ENCODE measurements at places on chromosomes 11 and 22.

- no peak for DNase-seq
These were observed 439.8 kb downstream of the TBC1D22A start for GRCh38 chr22:47201996-47202818.

DNA sequence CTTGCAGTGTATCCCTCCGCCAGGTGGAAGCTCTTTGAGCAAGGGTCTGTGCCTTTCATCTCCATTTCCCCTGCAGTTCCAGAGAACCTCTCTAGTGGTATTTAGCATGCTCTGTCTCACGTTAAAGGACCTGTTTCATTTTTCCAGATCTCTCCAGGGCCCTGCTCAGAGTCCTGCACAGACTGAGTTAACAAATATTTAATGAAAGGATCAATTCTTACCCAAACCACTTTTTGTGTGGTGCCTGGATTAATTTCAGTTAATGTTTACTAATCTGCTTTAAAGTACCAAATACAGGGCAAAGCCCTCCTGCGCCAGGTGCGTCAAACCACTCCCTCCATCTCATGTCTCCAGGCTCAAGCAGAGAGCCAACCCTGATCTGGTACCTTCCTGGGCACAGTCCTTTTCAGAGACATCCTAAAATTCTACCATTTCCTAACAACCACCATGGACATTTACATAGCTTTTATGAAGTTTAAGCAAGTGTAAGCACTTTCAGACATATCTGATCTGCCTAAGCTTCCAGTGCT lies 18.7 kb upstream of the ACER3 start:
- no peak for DNase-seq

- DNase-seq = peak; percentile 52
These were observed 6.4 kb downstream of the LTBP3 start for GRCh38 chr11:65551572-65552387.

- no peak for DNase-seq
These were observed 1.2 kb downstream of the VSTM5 start for GRCh38 chr11:93849201-93849600.

- peak; percentile 61 for DNase-seq
These were observed 39.4 kb downstream of the SIK3 start for GRCh38 chr11:117058761-117059261.

- peak; percentile 61 for DNase-seq
These were observed 1.2 kb downstream of the UBE2L6 start for GRCh38 chr11:57566005-57566904.

- no peak for DNase-seq
These were observed 21.0 kb upstream of the HSPA8 start for GRCh38 chr11:123082977-123083376.

- peak; percentile 52 for DNase-seq
These were observed 46.9 kb upstream of the PICALM start for GRCh38 chr11:86115542-86116385.

DNA sequence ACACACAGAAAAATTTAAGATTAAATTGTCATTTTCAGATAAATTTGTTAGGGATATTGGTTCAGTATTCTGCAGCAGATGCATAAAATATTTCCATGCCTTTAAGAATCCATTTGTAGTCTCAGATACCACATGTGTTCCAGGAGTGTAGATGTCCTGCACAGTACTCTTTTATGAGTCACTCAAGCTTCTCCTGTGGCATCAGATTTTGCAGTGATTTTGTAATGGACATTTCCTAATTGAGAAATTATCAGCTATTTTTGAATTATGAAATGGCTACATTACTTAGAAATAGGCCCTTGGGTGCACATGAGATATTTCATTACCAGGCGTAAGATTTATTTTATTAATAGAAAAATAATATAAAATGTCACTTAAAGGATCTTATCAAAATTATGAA lies 18.9 kb downstream of the MMP3 start:
- DNase-seq = no peak

DNA sequence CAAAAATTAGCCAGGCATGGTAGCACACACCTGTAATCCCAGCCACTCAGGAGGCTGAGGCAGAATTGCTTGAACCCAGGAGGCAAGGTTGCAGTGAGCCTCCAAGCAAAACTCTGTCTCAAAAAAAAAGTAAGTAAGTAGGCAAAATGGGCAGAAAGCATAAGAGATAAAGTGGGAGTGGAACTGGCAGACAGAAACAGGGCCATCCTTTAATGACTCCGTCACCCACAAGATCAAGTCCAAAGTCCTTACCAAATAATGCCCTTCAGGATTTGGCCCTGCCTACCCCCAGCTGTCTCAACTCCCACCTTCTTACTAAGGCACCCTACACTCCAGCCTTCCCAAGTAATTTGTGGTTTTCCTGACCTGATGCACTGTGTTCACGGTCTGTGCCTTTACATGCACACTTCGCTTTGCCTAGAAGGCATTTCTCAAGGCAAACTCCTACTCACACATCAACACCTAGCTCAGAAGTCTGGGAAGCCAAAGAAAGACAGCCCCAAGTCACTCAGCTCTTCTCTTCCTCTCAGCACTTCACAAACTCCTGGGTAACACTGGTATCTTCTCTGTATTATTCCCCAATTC lies 6.1 kb downstream of the MAPK1 start:
- no peak for DNase-seq

GRCh38 chr22:21823740-21824444 lies 43.6 kb downstream of the MAPK1 start:
- peak; percentile 45 for DNase-seq

DNA sequence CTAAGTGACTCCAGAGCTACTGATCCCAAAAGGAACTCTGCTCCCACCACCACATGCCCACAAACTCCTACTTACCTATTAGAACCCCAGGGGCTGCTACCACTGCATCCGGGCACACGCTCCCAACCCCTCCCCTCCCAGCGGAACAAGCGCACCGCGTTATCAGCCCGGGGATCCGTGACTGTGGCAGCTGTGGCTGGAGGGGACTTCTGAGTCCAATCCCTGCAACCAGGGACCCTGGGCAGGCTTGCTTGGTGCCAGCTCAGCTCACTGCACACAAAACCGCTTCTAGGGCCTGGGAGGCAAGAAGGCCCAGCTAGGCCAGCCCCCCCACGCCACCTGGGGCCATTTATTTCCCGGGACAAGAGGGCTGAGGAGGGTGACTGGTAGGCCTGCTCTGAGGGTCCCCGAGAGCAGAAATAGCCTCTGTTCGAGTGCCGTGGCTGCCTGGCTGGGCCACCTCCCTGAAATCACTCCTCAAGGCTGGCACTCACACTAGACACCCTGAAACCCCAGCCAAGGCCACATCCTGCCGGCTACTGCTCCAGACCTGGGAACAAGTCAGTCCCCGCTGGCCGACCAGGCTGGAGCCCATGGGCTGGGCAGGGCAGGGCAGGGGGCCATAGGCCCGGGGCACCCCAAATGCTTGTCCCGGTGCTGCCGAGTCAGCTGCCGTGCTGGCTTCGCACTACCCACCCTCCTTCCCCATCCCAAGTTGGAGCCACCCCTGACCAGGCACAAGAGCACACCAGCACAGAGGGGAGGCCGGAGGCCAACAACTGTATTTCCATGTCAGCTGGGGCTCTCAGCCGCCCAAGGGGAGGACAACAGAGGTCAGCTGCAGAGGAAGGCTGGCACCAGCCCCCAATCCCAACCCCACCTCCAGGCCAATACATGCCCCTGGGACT lies 1.9 kb upstream of the IFITM10 start:
- no peak for DNase-seq

DNA sequence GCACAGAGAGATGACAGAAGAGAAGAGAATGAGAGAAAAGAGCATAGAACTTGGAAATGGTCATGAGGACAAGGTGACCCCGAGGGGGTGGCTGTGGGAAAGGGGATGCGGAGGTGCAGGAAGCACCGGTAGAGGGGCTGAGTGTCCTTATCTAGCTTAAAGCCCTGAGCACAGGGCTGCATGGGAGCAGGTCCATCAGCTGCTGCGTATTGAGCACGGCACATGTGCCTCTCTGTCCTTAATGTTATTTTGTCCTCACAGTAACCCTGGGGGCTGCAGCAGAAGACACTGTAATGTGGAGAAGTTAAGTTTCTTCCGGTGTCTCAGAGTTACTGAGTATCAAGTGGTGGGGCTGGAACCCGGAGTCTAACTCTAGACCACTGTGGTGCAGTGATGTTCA lies 94.4 kb upstream of the OR4B1 start:
- no peak for DNase-seq

DNA sequence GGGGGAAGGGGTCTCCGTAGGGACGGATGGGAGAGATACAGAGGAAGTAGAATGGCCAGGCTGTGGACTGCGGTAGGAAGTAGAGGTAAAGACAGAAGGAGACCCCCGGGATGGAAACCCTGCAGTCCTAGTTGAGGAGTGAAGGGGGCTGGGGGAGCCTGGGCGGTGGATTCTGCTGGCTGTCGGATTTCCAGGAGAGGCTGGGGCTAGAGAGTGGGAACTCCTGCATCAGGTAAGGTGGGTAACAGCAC lies 727 bp upstream of the SCARF2 start:
- DNase-seq = no peak

DNA sequence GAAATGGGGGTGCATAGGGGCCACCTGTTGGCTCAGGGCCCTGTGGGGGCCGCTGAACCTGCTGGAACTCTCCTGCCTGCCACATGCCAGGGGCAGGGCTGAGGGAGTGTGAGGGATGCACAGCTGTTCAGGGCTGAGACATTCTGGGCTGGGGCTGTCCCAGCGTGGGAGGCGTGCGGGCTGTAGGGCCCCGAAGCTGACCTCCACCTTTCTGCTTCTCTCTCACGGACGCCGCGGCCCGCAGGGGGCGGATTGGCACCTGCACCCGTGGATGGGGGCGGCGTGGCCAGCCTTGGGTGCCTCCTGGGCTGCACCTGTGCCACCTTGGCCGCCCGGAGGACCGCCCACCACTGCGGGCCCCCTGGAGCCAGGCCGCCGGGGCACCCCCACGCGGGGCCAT lies 4.1 kb downstream of the CCDC188 start:
- no peak for DNase-seq

DNA sequence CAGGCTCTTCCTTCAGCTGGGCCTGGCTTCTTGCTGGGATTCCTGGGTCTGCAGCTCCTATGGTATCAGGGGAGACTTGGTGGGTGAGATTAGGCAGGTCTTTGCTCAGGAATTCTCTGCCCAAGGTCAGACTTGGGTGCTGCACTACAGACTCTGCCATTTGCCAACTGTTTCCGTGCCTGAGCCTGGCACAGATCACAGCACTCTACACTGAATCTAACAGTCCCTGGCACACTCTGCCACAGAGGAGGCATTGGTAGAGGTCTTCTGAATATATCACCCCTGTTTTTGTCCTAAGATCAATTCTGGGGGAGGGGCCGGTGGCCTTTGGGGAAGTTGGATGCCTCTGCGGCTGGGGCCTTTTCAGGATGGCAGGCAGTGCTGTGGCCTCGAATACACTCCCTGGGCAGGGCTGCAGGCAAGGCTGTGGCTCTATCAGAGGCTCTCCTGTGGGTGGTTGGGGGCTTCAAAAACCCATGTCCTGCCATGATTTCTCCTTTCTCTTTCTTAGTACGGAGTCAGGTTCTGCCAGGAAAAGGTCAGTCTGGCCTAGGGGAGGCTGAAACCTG lies 115.0 kb upstream of the NARS2 start:
- DNase-seq = no peak

- DNase-seq = no peak
These were observed 2.7 kb upstream of the NFAM1 start for GRCh38 chr22:42434748-42435425.

DNA sequence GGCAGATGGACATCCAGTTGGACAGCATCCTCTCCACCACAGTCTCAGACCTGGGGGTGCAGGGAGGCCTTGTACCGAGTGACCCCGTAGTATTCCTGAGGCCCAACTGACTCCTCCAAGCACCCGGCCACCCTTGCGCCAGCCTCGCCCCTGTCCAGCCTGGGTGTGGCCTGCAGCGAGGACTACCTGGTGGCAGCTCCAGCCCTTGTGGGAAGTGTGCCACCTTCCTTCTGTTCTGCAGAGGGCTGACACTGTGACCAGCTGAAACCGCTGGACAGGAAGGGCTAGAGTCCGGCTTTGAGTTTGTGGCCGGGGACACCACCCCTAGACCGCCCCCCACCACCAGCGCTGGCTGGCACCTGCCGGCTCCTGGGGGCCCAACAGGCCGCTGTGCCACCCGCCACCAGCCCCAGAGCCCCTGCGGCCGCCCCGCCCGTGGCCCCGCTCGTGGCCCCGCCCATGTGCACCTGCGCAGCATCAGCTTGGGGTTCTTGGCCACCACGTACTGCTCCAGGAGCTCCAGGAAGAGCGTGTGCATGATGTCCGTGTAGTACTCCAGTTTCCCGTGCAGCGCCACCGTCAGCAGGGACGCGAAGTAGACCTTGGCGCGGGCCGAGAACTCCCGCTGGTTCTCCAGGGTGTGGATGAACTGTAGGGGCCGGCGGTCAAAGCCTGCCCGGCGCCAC lies 10.0 kb upstream of the MAPK11 start:
- DNase-seq = no peak

- DNase-seq = no peak
These were observed 18.2 kb downstream of the CD3E start for GRCh38 chr11:118322721-118323120.

GRCh38 chr11:127070808-127071207 lies 70.2 kb upstream of the KIRREL3 start:
- DNase-seq = no peak

GRCh38 chr22:44661659-44662569 lies 40.1 kb upstream of the PRR5 start:
- no peak for DNase-seq

- no peak for DNase-seq
These were observed 32.8 kb downstream of the CADM1 start for GRCh38 chr11:115471367-115471766.

DNA sequence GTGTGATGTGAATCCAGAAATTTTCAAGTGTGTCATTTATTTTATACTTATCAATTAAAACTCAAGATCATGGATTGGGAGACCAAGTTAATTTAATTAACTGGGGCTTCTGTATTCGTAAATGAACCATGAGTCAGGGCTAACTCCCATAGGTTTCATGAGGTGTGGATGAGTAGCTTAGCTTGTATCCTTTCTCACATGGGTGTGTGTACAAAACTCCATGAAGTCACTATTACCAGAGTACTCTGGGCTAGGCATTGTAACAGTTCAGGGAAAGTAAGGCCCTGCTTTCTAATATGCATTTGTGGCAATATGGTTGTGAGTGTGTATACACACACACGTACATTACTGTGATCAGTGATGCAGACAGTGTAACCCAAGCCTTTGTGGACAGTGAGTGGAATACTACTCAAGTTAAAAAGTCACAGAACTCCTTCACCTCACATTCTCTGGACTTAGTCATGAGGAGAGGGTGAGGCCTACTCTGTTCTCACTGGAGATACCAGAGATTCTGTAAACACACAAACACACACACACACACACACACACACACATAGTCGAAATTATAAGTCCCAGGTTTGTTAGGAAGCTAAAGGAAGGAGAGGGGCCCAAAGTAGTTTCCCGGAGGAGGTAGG lies 3.5 kb downstream of the CNTF start:
- DNase-seq = peak; percentile 66

DNA sequence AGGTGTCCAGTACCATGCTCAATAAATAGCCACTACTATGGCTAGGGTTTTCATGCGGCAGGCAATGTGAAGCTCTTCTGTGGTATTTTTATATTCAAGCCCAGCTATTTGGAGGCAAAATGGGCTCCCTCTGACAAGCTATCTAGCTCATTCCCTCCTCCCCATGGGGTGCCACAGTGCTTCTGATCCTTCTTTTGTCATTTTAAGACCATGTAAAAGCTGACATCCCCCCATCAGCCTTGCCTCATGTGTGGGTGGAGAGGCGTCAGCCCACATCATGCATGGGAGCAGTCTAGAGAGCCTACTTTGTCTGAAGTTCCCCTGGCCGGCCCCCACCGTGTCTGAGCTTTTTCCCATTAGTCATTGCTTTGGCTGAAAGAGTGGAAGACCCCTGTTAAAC lies 59.8 kb downstream of the NAV2 start:
- DNase-seq = no peak
